ENCODE measurements at places on chromosomes 7 and 10.

DNA sequence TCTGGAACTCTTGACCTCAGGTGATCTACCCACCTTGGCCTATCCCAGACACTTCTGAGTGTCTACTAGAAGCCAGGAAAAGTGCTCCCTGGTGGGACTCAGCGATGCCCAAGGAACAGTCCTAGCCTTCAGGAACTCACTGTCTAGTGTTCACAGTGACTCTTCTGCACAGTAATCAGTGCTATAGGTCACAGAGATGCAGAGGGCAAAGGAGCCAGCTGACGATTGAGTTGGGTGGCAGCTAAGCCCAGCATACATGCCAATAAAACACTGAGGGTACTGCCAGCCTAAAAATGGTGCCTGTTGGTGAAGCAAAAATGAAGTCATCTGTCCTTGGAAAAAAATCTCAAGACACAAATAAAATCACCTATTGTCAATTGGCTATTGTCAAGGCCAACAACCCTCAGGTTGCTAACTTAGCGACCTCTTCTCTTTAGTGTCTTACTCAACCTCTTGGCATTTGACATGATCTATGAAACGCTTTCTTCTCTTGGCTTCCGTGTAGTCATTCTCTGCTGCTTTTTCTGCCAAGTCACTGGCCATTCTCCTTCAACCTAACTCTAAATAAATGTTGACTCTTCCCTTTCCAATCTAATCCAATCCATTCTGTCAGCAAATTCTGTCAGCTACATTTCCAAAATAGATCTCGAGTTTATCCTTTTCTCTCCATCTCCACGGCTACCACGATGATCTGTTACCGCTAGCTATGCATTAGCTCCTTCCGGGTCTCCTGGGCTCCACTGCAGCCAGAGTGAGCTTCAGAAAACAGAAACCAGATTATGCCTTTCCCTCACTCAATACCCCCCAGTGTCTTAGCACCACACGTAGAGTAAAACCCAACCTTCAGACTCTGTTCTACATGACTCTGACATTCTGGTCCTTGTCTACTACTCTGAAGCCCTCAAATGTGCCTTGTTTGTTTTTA is 99.2 kb downstream of the ATXN7L1 start:
- DNase-seq = no peak

DNA sequence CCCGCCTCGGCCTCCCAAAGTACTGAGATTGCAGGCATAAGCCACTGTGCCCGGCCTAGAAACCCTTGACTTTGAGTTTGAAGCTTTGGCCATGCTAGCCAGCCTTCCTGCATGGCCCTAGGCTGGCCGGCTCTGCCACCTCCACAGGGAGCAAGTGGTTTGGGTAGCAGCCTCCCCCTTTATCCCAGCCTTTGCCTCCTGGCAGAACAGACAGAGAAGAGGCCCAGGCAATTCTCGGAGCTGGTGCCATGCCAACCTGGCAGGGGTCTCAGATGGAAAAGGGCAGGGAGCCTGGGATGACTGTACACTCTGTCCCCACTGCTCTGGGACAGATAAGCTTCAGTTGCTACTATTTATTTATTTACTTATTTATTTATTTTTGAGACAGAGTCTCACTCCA is 39.4 kb downstream of the SRRM3 start:
- DNase-seq = no peak

DNA sequence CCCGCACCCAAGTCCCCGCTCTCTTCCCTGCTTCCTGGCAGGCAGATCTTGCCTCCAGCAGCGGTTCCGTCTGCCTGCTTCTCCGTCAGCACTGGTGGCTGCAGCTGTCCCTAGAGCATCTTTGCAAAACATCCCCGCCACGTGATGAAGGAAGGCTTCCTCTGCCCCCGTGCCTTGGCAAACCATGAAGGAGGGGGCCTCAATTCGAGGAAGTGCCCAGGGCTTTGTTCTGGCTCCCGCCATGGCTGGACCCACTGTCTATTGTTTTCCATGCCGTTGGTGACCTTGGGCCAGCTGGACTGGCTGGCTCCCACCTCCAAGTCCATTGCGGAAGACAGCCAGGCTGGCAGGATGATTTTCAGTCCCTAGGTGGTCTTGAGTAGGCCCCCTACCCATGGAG is 13.2 kb upstream of the AQP1 start:
- DNase-seq = no peak

GRCh38 chr7:152520861-152521302 is 85.1 kb upstream of the KMT2C start:
- DNase-seq = no peak

- no peak for DNase-seq
Observed at GRCh38 chr7:6607651-6608051, 7.8 kb upstream of the ZNF853 start.

DNA sequence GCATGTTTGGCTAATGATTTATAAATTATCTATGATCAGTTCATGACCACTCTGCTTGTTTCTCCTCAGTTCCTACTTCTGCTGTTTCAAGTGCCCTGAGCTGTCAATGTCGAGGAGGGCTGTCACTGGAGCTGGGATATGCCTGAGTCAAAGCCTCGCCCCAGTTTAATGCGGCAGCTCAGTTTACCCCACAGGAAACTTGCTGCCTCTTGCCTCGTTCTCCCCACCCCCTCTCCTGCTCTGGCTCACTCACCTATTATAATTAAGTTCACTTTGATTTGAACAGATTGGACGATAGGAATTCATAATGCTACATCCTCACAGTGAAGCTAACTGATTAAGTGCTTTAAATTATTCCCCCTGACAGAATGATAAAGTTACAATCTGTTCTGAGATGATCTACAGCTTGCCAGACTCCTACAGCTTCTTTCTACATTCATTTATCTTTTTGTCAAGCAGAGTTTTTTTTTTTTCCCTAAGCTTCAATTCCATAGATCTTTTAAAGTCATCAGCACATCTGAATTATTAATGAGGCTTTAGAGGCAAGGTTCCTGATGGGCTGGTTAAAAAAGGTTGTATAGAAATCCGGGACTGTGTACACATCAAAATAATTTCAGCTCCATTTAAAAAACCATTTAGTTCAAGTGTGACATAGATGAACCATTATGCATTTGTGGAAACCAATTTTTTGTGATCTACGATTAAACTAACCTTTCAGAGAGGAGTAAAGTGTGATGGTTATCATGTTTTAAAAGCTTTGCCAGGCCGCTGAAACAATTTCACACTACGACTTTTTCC is 758.3 kb downstream of the KCNMA1 start:
- no peak for DNase-seq

Data from stimulated activated CD4-positive, alpha-beta T cell treated with anti-CD3 and anti-CD28 coated beads, Interleukin-4, amount 100 ng/mL, for 1 hour (primary cell).